ENCODE measurements at places on chromosomes 12 and 14. TPM values are rescaled to one million over a fixed set of nuclear protein-coding genes. Genes with fewer than 3 reads are reported as not detected.

Gene SOAT2
- total RNA-seq: under 0.01 TPM

Gene KRT73
- total RNA-seq: under 0.01 TPM

Gene AVPR1A
- total RNA-seq: 14.1 TPM

Gene FOXG1
- not detected for total RNA-seq

Gene FRMD6
- 33.4 TPM for total RNA-seq

Gene AQP5
- total RNA-seq: 1.0 TPM

Gene FGF23
- under 0.01 TPM for total RNA-seq

Gene SYNDIG1L
- total RNA-seq: under 0.01 TPM

Gene OR4M1
- not detected for total RNA-seq

Gene SAMD15
- total RNA-seq: not detected

Gene EPYC
- total RNA-seq: 0.52 TPM

Gene CDKN1B
- total RNA-seq: 62.1 TPM

Gene IRAK3
- 11.0 TPM for total RNA-seq

Gene ADCY4
- total RNA-seq: 9.9 TPM

Gene DACT1
- total RNA-seq: 32.4 TPM

Gene TAS2R42
- total RNA-seq: not detected

Gene RIPK3
- 1.6 TPM for total RNA-seq

Gene CFAP251
- 2.6 TPM for total RNA-seq

Gene KLRD1
- 0.52 TPM for total RNA-seq

Gene CDCA3
- total RNA-seq: 3.1 TPM

Gene ANKRD33
- not detected for total RNA-seq

Gene MYL2
- total RNA-seq: 140 TPM

Data from skeletal muscle tissue (tissue), 5 donors.